ENCODE measurements at places on chromosomes 16 and 17.

- no peak for DNase-seq
Measured at GRCh38 chr17:21140911-21141310, 14.1 kb downstream of the DHRS7B start.

DNA sequence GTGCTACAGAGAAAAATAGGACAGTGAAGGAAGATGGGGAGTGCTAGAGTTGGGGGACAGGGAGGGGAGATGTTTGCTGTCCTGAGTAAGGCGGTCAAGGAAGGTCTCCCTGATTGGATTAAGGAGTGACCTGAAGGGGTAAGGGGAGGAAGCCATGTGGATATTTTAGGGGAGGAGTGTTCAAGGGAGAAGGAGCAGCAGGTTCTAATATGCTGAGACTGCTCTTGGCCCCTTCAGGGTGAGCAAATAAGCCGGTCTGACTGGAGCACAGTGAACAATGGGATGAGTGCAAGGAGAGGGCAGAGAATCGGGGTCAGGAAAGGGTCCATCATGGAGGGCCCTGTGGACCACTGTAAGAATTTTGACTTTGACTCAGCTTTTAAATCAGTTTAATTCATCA lies 188.8 kb downstream of the IRX3 start:
- DNase-seq: no peak

DNA sequence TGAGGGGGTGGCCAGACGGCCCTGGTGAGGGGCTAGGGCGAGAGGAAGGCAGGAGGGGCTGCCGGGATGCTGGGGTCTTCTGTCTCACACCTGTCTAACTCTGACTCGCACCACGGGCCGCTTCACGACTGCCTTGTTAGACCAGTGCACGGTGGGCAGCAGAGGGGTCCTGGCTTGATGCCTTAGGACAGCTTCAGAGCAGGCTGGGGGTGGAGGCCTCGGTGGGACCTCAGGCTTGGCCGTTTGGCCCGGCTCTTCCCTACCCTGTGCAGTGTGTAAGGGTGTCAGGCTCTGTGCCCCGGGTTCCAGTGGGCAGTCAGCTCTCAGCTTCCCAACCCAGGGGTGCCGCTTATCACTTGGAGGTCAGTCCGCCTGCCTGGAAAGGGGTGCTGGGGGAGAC lies 100.7 kb downstream of the OR1D5 start:
- DNase-seq: no peak

DNA sequence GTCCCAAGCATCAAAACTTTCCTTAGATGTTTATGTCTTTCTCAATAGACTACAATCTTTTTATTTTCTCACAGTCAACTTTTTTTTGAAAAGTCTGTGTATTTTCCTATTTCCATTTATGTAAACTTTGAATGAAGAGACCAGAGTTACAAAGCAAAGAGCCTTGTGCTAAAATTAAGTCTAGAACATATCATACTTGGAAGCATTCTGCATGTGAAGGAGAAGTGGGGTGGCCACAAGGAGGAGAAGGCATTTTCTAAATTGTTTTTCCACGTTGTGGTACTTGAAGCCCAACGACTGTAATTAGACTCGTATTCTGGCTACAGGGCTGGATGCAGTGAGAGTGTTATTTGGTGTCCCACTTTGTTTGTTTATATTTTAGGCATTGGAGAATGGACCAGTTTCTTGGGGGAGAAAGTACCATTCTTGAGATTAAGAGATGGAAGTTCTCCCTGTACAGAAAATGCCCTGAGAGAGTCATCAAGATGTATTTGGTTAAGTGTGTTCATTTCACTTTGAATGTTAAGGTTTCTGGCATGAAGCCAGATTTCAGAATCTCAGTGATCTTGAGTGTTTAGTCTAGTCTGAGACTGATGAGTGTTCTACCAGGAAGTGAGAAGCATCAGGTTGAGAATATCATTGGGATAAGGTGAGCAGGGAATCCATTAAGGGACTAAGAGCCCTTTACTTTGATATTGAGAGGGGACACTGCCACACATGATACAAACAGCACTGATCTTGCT lies 71.6 kb downstream of the MAP2K6 start:
- no peak for DNase-seq

DNA sequence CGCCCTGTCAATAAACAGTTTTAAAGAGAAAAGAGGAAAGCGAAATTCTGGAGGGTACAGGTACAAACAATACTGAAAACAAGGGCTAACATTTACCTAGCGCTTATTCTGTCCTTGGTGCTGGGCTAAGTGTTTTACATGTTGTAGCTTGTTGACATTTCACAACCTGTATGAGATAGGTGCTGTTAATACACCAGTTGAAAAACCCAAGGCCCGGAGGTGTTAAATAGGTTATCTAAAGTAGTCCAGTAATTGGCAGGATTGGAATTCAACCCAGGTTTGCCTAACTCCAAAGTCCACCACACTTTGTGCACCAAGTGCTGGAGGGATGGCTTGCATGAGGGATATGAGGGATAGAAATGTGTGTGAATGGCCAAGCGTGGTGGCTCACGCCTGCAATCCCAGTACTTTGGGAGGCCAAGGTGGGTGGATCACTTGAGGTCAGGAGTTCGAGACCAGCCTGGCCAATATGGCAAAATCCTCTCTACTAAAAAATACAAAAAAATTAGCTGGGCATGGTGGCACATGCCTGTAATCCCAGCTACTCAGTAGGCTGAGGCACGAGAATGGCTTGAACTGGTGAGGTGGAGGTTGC lies 2.9 kb downstream of the ATP6V0D1 start:
- DNase-seq: no peak

DNA sequence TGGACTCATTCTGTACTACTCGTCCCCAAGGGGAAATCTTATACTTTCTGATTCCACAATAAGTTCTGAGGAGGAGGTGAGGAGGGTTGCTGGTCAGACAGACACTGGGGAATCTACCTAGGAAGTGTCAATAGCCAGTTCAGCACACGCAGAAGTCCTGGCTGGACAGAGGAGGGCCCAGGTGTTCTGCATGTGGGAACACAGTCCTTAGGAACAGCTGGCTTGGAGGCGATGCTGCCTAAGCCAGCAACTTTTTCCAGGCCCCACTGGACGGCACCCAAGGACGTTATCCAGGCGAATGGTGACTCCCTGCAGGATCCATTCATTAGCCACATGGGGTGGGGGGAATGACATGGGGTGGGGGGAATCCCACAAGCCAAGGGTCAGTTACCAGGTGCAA lies 29.9 kb upstream of the WFIKKN2 start:
- no peak for DNase-seq

DNA sequence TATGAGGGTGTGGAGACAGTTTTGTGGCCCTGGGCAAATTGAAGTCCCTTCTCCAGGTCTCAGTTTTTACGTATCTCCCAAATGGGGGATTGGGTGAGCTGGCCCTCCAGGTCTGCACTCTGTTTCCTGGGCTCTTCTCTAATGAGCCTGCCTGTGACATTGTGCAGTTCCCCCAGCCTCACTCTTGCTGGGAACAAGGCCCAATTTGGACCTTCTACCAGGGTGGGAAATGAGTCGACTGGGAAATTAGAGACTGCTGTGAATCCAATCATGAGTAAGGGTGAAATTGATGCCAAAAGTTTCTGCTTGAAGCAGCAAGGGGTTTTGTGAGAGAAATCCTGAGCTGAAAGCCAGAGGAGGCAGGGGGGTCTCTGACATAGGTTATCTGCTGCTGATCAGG lies 71.5 kb upstream of the KSR1 start:
- no peak for DNase-seq

DNA sequence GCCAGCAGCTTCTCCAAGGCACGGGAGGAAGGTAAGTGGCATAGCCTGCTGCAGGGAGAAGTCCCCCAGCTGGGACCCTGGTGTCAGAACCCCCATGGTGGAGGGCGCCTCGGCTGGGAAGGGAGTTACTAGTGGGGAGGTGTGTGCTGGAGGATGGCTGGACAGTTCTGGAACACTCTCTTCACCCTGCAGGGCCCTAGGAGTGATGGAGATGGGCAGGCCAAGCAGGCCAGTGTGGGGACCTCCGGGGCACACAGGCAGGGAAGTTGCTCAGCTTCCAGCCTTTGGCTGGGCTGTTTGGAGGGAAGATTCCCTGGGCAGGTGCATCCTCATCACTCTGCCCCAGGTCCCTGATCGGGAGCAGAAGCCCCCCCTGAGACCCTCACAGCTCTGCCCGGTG lies 696 bp downstream of the C17orf99 start:
- no peak for DNase-seq

GRCh38 chr16:83227336-83227735 lies 580.4 kb upstream of the HSBP1 start:
- DNase-seq: no peak

- no peak for DNase-seq
Measured at GRCh38 chr17:51397361-51398127, 137.2 kb downstream of the UTP18 start.

GRCh38 chr16:69112285-69113129 lies 7.1 kb downstream of the HAS3 start:
- DNase-seq: no peak

DNA sequence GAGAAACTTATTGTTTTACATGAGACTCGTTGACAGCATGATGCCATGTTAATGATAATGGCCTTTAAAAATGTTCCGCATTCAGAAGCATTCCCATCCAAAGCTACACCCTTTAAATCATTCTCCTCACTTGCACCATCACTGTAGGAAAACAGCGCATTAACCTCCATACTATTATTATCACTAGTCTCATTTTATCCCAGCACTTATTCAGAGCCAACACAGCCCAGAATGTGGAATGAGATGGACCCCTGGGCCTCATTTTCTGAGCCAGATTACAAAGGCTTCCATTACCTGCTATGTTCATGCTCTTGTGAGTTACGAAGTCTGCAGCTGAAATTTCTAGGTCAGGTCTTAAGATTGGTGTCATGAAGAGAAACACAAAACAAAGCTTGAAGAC lies 159.4 kb downstream of the HS3ST3A1 start:
- no peak for DNase-seq

DNA sequence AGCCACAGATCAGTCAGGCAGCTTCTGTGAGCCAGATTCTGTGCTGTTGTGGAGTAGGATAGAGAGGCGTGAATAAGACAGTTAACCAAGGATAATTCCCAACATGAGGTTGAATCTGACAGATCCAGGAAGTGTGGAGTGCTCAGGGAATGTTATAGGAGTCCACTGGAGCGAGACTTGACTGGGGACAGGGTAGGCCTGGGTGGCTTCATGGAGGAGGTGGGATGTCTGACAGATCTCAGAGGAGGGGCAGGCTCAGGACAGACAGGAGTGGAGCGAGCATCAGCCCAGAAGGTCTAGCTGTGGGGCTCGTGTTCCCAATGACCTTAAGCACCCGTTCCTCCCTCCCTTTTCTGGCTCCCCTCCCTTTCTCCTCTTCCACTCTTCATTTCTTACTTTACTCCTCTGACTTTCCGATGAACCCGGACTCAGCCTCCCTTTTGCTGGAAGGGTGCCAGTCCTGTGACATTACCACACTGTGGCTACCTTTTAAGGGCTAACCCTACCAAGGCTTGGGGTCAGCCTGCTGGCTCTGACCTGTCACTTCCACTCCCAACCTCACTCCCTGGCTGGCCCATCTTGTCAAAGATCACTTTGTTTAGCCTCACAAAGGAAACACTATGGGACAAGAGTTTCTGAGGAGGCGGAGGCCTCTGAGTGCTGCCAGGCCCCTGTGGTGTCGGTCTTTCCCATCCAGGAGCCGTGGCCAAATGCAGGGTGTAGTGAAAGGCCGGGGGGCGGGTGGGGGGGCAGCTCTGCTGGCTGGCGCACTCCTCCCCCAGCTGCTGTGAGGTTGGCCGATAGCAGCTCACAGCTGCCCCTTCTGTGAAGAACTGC lies 28.5 kb upstream of the EFCAB13 start:
- no peak for DNase-seq

- DNase-seq: no peak
Measured at GRCh38 chr17:75325827-75326225, 36.6 kb upstream of the SLC25A19 start.

- no peak for DNase-seq
Measured at GRCh38 chr16:75202069-75202590, 4.8 kb downstream of the CTRB2 start.

GRCh38 chr17:4533523-4534504 lies 21.4 kb downstream of the MYBBP1A start:
- DNase-seq: no peak

GRCh38 chr16:85395207-85395912 lies 217.8 kb upstream of the GSE1 start:
- DNase-seq: no peak

DNA sequence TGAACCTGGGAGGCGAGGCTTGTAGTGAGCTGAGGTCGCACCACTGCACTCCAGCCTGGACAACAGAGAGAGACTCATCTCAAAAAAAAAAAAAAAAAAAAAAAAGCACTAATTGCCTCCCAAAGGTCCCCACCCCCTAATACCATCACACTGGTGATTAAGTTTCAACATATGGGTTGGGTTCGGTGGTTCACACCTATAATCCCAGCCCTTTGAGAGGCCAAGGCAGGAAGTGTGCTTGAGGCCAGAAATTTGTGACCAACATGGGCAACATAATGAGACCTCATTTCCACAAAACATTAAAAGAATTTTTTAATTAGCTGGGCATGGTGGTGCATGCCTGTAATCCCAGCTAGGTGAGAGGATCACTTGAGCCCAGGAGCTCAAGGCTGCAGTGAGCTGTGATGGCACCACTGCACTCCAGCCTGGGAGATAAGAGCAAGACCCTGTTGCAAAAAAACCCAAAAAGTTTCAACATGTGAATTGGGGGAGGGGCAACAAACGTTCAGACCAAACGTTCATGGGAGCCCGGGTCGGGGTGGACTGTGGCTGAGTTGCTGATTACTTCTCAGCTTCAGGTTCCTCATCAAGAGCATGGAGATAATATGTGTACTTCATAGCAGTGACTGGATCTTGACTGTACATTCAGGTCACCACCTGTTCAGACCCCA lies 62.1 kb upstream of the NOL11 start:
- no peak for DNase-seq

GRCh38 chr16:84527532-84528269 lies 23.2 kb upstream of the MEAK7 start:
- DNase-seq: no peak

All from SIG-M5 (cell line).